ENCODE measurements at places on chromosomes 11 and 22.
A peak's percentile ranks its signal among the peaks of the same experiment; 100 is the strongest.

DNA sequence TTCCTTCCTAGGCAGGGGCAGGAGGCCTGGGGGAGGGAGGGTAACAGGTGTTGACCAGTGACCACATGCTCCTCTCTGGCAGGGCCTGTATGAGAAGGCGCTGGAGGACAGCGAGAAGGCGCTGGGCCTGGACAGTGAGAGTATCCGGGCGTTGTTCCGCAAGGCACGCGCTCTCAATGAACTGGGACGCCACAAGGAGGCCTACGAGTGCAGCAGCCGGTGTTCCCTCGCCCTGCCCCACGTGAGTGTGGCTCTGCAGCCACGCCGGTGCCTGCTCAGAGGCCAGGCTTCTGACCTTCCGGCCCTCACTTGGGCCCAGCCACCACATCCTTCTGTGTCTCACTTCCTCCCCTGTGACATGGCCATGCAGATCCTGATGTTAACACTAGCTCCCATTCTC, 25.8 kb downstream of the ZC3H7B start:
- no peak for DNase-seq

- no peak for DNase-seq
Measured at GRCh38 chr11:119509282-119509841, 86.4 kb upstream of the THY1 start.

DNA sequence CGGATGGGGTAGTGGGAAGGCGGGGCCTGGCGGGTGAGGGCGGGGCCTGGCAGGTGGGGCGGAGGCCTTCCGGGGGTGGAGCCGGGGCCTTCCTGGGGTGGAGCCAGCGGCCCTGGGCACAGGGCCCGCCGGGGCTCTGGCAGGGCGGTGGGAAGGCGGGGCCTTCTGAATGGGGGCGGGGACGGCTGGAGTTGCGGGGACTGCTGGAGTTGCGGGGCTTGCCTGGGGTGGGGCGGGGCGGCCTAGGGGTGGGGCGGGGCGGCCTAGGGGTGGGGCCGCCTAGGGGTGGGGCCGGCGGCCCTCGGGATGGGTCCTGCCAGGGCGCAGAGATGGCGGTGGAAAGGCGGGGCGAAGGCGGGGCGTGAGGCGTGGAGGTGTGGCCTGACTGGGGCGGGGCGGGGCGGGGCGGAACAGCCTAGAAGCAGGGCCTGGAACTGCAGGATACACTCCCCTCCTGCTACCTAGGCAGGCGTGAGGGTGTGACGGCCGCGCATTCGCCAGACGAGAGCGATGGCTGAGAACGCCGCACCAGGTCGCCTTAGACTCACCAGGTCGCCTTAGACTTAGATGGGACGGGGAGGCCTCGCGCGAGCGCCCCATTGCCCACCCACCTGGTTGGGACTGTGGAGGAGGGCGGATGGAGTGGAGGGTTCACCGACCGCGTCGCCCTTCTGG, 19.3 kb downstream of the RRP7A start:
- peak; percentile 86 for DNase-seq

DNA sequence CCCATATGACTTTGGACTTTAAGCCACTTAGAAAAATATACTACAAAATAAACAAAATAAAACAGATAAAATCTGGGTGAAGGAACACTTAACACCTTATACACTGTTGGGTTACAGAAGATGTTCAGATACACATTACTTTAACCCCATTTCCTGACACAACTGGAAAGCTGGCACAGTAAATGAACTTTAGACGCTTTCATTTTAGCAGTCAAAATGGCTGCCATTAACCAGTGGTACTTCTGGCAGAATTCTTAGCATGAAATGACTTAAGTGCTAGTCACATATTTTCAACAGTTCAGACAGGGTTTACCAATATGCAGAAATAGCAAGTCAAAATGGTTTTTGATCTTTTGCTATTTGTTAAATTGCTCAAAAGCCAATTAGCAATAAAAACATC, 37.9 kb downstream of the PIK3C2A start:
- no peak for DNase-seq
